ENCODE measurements at places on chromosomes 5 and 9. TPM values are rescaled to one million over a fixed set of nuclear protein-coding genes. Genes with fewer than 3 reads are reported as not detected.
A peak's percentile ranks its signal among the peaks of the same experiment; 100 is the strongest.

Gene G3BP1
- total RNA-seq = 49.8 TPM

Gene PCDHB14
- 8.7 TPM for total RNA-seq

Gene PCDHB1
- total RNA-seq = not detected

Gene SERF1B
- 31.1 TPM for total RNA-seq

Gene DNAH5
- total RNA-seq = 0.75 TPM

Gene LEAP2
- not detected for total RNA-seq

Gene NUTM2G
- not detected for total RNA-seq

GRCh38 chr9:124429530-124429867 lies 14.3 kb upstream of the PSMB7 start:
- peak; percentile 57 for DNase-seq
- H3K4me1 ChIP-seq = no peaks in the 10 kb centered on the region
- no peaks in the 10 kb centered on the region for H3K36me3 ChIP-seq
- H3K4me3 ChIP-seq = no peak overlapping the region

DNA sequence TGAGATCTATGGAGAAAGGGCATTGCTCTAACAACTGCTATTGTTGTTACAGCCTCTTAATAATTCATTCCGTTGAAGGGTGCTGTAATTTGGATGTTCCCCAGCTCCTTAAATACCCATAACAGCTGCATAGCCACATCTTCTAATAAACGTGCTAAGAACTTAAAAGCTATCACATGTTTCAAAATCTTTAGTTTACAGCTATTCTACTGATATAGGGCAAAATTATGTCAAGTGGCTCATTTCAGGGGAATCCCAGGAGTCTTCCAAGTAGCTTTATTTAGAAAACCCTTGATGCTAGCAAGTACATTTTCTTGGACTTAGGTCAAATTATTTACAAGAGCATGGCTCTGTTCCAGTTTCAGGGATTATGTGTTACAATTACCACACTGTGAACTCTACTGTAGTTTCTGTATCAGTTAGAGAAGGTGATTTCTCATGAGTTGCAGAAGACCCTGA lies 990.4 kb upstream of the ACO1 start:
- no peak overlapping the region for H3K27ac ChIP-seq
- peaks cover 8% of the 10 kb centered on the region for H3K4me1 ChIP-seq
- H3K27me3 ChIP-seq = no peaks in the 10 kb centered on the region
- no peaks in the 10 kb centered on the region for H3K36me3 ChIP-seq
- no peak for DNase-seq
- no peak overlapping the region for H3K4me3 ChIP-seq

DNA sequence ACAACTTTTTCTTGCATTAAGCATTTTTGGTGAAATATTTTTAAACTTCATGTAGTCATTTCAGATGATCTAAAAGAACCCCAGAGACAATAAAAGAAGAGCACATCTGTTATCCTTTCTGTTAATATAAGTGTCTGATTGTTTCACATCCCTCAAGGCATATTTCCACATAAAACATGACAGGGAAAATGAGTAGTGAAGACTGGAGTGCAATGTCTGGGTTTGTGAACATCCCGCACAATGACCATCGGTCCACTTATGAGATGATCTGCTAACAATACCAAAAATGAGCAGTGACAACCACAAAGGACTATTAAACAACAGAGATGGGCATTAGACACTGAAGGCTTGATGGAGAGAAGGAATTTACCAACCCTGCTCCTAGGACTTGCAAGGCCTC lies 209.1 kb downstream of the NR2F1-AS1 start:
- no peaks in the 10 kb centered on the region for H3K4me1 ChIP-seq
- no peaks in the 10 kb centered on the region for H3K36me3 ChIP-seq
- no peak overlapping the region for H3K27ac ChIP-seq
- no peak for DNase-seq
- H3K27me3 ChIP-seq = no peaks in the 10 kb centered on the region

- no peak overlapping the region for H3K27ac ChIP-seq
- no peak for DNase-seq
- H3K27me3 ChIP-seq = peaks cover 45% of the 10 kb centered on the region
These were observed 215.8 kb downstream of the MELK start for GRCh38 chr9:36788534-36788933.

DNA sequence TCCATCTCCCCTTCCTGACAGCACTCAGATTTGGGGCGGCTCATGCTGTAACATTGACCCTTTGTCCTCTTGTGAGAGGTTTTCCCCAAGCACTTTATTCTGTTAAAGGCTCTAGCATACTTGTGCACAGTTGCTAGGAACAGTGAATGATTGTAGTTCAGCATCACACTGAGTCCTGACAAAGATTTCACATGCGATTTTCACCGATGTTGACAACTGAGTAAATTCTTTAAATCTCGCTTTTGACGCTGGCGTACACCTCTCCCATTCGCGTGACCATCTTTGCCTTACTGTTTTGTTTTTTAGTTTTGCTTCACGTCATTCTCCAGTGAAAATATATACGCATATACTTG lies 780 bp downstream of the CDC37L1 start:
- peaks cover 6% of the 10 kb centered on the region for H3K36me3 ChIP-seq
- no peak for DNase-seq

- H3K4me1 ChIP-seq = no peaks in the 10 kb centered on the region
- DNase-seq = no peak
- H3K27me3 ChIP-seq = no peaks in the 10 kb centered on the region
- no peak overlapping the region for H3K27ac ChIP-seq
- H3K4me3 ChIP-seq = no peak overlapping the region
These were observed 212.3 kb downstream of the DOCK8 start for GRCh38 chr9:426976-427375.

- H3K36me3 ChIP-seq = no peaks in the 10 kb centered on the region
- no peak overlapping the region for H3K27ac ChIP-seq
- H3K4me3 ChIP-seq = no peak overlapping the region
These were observed 94.6 kb upstream of the KLF4 start for GRCh38 chr9:107584186-107584585.
